Occipital lobe (tissue), 3 donors: ENCODE measurements at places on chromosomes 12 and 14.

GRCh38 chr12:23006413-23006812 is 381.4 kb downstream of the ETNK1 start:
- DNase-seq: no peak

DNA sequence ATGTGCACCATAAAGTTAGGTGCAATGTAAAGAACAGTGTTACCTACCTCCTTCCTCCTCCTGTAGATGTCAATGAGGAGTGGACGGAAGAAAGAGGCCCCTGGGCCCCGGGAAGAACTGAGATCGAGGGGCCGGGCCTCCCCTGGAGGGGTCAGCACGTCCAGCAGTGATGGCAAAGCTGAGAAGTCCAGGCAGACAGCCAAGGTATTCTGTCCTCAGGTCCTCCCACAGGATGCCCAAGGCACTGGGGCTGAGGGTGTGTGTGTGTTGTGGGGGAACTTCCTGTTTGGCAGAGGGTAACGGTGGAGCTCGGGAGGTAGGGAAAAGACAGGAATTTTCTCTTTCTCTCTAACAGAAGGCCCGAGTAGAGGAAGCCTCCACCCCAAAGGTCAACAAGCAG is 6.4 kb downstream of the ATN1 start:
- no peak for DNase-seq

DNA sequence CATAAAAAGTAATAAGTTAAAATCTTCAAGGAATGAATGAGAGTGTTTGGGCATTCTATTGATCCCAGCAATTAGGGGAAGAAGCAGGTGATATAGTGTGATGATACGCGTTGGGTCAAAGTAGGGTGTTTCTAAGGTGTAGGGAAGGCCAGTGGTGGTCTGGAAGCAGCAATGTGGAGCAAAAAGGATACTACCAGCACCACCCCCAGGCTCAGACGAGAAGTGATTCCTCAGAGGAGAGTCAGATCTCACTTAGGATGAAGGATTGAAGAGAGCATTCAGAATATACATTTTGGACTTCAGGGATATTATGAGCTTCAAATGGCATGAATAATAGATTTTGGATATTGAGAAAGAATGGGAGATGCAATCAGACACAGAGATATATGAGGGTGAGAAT is 497.6 kb downstream of the RMST start:
- no peak for DNase-seq

- no peak for DNase-seq
Observed at GRCh38 chr14:61444215-61444768, 122.9 kb downstream of the PRKCH start.

DNA sequence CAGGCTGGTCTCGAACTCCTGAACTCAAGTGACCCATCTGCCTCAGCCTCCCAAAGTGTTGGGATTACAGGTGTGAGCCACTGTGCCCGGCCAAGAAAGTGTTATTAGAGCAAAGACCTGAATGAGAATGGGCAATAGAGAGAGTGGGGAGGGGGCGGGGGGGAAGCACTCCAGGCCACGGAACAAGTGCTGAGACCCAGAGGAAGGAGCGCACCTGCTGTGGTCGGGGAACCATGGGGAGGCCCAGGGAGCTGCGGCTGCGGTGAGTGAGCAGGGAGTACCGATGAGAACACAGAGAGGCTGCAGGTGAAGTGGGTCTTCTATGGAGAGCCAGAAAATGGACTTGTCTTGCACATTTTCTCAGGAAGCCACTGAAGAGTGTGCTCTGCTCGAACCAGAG is 10.8 kb downstream of the SMIM41 start:
- no peak for DNase-seq

GRCh38 chr14:99745307-99745951 is 47.8 kb upstream of the EML1 start:
- no peak for DNase-seq

DNA sequence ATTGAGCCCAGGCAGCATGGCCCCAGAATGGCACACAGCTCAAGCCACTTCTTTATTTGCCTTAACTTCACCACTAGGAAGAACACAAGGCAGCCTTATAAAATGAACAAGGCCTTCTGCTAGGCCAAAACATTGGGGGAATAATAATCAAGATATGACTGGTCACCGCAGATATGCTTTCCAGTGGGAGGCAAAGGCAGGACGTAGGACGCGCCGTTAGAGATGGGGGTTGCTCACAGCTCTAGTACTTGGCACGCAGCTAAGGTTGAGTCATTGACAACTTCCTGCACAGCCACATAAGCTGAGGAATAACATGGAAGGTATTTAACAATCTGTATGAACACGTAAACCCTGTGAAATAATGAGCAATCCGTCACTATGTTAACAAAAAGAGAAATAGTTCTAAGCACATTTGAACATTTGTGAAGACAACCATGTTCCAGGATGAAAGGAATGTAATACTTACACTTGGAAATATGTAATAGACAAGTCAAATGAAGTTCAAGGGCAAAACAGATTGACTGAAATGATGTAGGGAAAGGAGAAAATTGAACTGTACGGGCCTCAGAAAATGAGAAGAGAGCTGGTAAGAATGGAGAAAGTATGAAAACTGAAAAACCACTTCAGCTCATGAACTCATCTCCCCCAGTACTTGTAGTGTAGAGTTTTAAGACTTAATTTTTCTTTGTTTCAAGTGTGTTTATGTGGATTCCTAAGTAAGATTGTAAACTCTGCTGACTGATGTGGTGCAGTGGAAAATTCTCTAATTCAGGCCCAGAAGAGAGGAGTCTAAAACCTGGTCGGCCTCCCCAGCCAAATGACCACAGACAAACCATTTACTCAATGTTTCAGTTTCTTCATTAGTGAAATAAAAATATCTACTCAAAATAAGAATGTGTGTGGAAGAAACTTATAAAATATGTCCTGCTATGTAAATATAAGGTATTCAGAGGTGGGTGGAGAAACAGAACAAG is 59.3 kb upstream of the CCDC91 start:
- DNase-seq: no peak

DNA sequence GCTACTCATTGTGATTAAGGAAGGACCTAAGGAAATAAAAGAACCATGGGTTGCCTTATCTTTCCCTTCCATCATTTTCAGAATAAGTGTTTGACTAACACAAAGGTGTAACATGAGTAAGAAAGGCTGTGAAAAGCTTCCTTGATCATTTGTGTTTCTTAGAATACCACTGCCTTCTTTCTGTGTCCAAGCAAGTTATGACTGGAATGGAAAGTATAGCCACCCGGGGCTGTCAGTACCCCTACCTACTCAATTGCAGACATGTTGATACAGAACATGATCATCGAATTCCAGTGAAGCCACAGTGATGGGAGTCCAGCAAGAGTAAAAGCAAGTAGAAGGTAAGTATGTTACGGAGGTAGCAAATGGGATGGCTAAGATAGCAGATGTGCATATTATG is 209.8 kb downstream of the PELI2 start:
- no peak for DNase-seq

DNA sequence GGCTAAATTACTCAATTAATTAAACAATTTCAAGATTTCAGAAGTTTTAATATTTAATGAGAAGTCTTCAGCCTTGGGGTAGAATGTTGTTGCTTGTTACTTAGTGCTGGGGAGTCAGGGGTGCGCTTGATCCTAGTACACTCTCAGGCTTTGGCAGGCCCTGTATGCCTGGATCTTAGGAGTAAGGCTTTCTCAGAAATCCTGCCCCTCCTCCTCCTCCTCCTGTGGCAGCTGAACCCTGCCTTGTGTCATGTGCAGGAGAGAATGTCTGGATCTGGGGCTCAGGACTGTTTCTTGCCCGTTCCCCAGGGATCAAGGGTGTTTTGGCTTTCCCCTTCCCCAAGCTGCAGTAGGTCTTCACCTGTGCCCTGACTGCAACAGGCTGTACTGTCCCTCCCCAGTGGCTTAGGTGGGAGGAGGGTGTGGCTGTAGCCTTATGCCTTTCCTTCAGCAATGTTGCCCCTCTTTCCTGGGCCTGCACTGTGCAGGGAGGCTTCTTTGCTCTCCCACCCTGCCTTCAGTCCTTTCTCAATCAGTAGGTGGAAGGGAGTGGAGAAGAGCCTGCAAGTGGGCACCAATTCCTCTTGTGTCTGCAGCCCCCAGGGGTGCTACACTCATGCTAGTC is 108.2 kb downstream of the SLC38A6 start:
- no peak for DNase-seq

DNA sequence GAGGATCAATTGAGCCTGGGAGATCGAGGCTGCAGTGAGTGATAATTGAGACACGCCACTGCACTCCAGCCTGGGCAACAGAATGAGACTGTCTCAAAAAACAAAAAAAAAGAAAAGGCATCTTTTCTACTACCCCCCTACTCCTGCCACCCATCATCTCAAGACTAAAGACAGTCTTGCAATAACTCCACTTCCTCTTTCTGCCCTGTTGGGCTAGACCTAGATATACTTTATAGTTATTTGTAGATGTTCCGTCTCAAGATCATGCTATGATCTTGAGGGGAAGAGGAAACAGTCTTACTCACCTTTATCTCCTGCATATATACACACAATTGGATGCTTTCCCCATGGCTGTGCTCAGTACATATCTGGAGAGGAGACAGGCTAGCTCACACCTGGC is 12.1 kb upstream of the ESPL1 start:
- no peak for DNase-seq

- DNase-seq: peak; percentile 11
Observed at GRCh38 chr12:115135800-115136211, 451.8 kb upstream of the TBX3 start.

DNA sequence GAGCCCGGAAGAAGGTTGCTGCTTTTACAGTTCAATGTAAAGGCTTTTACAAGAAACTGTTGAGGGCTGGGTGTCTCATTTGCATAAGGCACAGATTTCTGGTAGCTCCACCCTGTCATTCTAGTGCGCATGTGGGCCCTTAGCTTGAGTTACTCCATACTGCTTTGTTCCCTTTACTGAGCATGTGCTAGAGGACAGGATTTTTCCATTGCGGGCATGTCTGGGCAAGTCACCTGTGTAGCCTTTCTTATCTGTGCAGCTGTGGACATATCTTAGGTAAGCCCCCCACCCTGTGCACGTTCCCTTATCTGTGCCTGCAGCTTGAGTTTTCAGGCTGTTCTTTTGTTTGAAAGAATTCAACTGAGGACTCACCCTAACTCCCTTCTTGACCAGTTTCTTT is 56.2 kb upstream of the ARHGAP5 start:
- no peak for DNase-seq

DNA sequence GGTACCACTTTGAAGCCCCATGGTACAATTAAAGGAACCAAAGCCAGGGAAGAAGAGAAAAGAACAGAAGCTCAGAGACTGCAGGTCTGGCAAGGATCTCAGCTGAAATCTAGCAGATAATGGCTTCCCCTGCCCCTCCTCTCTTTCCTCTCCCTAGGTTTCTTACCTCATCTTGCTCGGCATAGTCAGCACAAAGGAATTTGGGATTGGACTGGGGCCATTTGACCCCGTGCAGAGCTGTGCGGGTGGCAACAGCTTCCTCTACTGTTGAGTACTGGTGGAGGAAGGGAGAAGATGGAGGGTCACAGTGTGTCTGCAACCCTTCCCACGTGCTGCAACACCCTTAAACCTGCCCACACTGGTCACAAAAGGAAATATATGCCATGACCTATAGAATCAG is 4.7 kb upstream of the CDH24 start:
- no peak for DNase-seq

DNA sequence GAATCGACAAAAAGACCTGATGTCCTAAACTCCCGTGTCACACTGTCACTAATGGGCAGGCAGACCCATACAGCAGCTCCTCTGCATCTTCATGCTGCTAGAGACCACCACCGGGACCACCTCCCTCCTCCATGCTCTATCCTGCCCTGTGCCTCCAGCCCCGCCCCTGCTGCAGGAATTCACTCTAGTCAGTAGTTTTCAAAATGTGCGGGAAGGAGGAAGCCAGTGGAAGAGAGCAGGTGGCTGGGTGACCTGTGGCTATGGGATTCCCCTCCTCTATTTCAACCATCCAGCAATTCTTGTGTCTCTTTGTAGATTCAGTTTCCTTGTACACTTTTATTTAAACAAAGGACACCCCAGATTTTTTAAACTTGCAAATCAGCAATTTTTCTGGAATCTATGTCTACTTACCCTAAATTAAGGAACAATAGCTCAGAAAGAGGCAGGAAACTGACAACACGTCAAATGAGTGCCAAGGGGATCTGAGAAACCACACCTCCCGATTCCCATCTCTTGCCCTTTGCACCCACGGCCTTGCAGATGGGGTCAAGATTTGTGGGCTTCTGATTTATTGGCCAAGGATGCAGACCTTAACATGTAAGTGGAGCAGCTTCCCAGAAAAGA is 20.4 kb upstream of the MAP1LC3B2 start:
- DNase-seq: no peak

- no peak for DNase-seq
Observed at GRCh38 chr12:58719161-58719560, 201.1 kb downstream of the LRIG3 start.

GRCh38 chr12:113127791-113128199 is 7.8 kb downstream of the RASAL1 start:
- DNase-seq: no peak

- no peak for DNase-seq
Observed at GRCh38 chr12:23535441-23535840, 414.0 kb downstream of the SOX5 start.

- DNase-seq: no peak
Observed at GRCh38 chr14:100370003-100370402, 46.9 kb downstream of the SLC25A47 start.

GRCh38 chr12:64404470-64405256 is 471 bp downstream of the XPOT start:
- peak; percentile 54 for DNase-seq

DNA sequence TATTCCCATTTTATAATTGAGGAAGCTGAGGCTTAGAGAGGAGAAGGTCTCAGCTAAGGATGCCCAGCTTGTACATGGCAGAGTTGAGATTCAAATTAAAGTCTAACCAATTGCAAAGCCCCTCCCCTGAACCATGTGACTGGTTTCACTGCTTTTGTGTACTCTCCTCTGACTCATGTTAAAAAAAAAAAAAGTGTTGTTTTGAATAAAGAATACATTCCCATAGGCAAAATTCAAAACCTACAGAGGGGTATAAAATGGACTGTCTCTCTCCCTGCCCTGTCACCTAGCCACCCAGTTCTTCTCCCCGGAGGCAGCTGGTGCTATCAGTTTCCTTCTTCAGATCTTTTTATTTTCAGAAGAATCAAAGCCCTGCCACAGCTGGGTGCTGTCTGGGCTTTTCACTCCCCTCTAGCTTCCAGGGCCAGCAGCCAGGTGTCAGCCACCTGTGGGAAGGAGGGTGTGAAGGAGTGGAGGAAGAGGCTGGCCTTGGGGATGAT is 5.4 kb downstream of the PSMD9 start:
- DNase-seq: no peak

GRCh38 chr12:125140279-125141209 is 75.3 kb downstream of the AACS start:
- no peak for DNase-seq
